ENCODE measurements at places on chromosomes 4 and X.

DNA sequence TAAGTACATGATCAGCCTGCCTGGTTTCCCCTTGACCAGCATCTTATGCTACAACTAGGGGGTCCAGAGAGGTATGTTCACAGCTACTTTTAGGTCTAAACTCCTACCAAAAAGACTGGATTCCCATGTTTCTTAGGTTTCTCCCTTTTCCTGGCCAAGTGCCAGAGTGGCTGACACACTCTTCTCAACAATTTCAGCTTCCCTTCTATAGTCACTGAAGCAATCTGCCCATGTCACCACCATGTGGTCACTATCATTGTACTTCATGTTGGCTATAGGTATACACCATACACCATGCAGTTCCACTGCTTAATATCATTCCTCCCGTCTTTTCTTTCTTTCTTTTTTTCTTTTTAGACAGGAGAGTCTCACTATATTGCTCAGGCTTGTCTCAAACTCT, 66.9 kb downstream of the KLHL13 start:
- DNase-seq: no peak

DNA sequence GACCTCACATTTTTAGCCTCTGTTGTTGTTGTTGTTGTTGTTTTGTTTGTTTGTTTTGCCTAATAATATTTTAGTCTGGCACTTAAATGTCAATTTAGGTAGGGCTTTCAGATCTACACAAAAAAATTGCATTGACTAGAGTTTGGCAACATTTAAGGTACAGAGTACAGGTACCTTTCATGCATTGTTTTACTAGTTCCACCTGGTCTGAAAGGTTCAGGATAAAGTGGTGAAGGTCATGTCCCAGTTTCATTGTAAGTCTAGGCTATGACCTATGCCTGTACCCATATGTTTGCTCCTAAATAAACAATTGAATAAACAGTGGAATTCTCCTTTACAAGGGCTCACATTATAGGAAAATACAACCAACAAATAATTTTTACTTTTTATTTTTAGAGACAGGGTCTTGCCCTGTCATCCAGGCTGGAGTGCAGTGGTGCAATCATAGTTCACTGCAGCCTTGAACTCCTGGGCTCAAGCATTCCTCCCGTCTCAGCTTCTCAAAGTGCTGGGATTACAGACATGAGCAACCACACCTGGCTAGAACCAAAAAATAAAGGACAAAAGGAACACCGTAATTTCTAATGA, 13.8 kb downstream of the RNF128 start:
- DNase-seq: no peak

GRCh38 chrX:154372612-154373022, 1.8 kb downstream of the FLNA start:
- peak; percentile 38 for DNase-seq

- peak; percentile 76 for DNase-seq
Measured at GRCh38 chrX:68827848-68828624, 785 bp upstream of the EFNB1 start.

DNA sequence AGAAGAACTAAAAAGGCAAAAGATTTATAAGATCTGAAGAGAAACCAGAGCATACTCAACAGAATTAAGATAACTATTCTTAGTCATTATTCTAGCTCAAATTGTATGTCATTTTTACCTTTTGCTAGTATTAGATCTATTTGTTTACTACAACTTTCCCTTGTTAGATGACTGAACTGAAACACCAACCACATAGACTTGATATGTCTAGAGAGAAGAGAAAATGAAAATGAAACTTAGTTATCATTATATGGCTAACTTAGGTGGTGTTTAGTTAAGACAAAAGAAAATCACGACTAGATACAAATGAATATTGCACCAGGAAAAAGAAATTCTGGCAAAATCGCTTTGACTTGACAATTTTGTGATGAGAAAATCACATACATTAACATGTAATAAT, 690.8 kb downstream of the PCDH18 start:
- no peak for DNase-seq

- DNase-seq: no peak
Measured at GRCh38 chr4:84753321-84753972, 170.5 kb downstream of the CDS1 start.
